Left renal pelvis (tissue), 4 donors: ENCODE measurements at places on chromosomes 11 and 22.

- DNase-seq, result no peak
Measured at GRCh38 chr11:86056351-86056854, 12.5 kb downstream of the PICALM start.

DNA sequence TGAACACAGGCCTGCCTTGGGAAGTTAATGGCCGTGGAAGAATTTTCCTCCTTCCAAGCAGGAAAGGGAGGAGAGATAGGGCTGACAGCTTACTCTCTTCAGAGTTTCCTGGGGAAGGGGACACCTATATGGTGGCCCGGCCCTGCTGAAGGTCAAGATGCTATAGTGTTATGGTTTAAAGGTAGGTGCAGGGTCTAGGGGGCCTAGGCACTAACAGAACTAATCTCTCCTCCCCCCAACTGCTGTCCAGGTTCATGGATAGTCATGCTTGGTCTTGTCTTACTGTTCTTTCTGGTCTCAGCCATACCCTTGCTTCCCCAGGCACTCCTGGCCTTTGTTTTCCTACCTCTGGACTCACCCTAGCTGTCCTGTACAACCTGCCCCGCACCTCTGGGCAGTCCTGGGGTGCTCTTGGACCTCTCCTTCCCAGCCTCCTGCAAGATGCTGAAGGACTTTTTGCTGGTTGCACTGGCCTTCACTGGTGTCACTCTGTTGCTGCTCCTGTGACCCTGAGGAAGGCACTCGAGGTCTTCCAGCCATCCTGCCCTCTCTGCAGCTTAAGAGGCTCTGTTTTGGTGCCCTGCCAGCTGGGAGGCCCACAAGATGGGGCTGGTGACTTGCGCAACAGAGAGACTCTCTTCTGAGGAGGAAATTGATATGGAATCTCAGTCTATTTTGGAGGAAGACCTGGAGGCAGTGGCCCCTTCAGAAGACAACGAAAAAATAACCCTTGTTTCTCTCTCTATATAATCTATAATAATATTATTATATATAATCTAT, 17.9 kb downstream of the SEC14L3 start:
- DNase-seq, result peak; percentile 11

- no peak for DNase-seq
Measured at GRCh38 chr11:37718431-37718999, 1120.5 kb upstream of the RAG2 start.

GRCh38 chr11:88310246-88310645, 27.3 kb downstream of the CTSC start:
- DNase-seq, result no peak

DNA sequence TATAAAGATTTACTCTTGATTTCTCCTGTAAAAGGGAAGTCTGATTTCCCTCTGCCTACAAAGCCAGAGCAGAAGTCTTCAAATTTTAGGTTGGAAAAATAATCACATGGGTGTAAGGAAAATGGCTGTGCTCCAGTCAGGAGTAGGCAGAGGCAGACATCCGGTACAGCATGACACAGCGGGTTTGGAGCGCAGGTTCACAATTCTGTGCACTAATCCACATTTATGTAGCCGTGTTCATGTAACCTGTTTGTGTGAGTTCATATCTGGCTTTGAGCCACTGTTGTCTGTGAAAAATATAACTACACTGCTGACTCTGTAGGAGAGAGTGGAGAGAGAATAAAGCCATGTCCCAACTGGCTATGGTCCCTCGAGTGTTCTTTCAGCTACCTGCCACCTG, 248.0 kb downstream of the CASP12 start:
- no peak for DNase-seq

- no peak for DNase-seq
Measured at GRCh38 chr11:83459798-83460197, 173.6 kb upstream of the CCDC90B start.

DNA sequence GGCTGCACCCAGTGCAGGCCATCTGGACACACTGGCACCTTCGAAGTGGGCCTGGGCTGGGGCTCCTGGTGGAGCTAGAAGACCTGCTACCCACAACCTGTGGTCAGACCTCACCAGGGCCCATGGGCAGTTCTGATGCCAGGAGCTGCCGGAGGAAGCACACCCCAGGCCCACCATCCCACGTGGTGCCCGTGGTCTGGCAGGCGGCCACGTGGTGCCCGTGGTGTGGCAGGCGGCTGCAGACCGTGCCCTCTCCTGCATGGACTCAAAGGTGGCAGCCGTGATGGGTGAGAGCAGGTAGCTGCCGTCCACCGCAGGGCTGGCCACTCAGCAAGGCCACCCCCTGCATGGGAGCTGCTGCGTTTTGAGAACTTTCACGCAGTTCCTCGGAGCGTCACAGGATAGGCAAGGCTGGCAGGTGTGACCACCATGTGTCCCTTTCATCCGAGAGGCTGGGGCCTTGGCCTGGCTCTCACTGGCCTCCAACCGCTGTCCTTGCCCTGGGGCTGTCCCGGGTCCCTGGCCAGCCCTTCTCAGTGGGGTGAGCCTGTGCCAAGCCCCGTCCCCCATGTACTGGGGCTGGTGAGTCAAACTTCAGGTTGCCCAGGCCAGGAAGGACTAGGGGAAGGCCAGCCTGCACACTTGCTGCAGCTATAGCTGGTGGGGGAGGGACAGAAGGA, 3.9 kb upstream of the IL17REL start:
- DNase-seq, result no peak

- DNase-seq, result no peak
Measured at GRCh38 chr11:12581416-12581815, 92.8 kb upstream of the TEAD1 start.

GRCh38 chr22:37420686-37421467, 6.4 kb downstream of the ELFN2 start:
- no peak for DNase-seq

GRCh38 chr22:49929211-49929979, 11.0 kb downstream of the CRELD2 start:
- no peak for DNase-seq
